CD4-positive, alpha-beta T cell treated with Interleukin-1 beta for 1 hour (primary cell): ENCODE measurements at places on chromosomes 13 and 19.

DNA sequence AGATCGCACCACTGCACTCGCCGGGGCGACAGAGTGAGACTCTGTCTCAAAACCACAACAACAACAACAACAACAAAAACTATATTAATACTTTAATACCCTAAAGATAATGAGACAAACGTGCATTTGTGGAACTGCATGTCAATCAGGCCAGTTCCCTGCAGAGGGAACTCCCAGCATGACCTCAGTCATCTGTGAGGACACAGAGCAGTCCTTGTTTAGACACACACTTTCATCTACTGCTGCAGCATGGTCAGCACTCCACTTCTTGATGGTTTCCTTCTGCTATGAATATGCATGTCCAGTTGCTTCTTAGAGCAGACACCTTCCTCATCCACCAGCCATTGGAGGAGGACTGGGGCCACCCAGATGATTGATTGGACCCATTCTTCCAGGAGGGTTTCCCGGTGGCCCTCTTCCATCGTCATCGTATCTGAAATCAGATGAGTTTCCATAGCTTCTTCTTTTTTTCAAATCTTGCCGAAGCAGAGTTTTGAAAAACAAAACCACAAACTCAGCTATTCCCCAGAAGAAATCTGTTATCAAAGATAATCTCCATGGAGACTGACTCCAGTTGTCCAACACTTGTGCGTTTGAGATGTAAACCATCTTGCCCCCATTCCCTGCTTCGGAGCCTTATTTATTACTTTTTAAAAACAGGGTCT, 26.5 kb downstream of the ZNF607 start:
- no peak for DNase-seq

- no peak for DNase-seq
These were observed 5.3 kb downstream of the ELF1 start for GRCh38 chr13:41013835-41014234.

DNA sequence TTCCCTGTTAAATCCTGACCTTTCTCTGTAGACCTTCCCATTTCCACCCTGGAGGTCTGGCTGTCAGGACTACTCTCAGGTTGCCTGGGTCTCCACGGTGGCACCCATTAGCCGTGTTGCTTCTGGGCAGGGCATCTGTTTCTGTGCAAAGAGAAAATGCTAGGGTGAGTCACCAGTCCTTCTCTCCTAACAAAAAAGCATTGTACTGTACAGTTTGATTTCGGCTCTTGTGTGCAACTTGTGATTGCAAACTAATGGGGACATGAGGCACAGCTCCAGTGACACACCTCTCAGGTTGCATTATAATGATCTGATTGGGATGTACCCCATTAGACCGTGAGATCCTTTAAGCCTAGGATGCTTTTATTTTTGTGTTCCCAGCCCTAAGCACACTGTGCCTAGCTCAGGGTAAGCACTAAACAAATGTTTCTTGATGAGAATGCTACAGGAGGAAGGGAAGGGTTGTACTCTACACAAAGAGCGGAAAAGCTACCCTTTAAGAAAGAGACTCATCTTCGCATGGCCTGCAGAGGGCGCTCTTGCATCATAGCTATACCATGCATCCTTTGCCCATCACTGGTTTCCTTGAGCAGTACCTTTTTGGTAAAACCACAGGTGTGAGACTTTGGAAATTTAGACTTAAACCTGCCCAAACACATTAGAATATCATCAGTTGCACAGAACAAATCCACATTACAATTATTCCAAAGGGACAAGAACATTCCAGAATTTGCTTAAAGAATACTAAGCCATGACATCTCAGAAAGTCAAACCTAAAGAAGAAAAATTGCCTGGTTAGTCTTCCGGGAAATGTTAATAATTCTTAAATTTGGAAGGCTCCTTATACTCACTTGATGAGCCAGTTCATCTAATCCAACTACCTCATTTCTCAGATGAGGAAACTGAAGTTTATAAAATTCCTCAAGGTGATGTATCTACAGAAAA, 20.3 kb upstream of the TRIM13 start:
- DNase-seq, result peak; percentile 78

DNA sequence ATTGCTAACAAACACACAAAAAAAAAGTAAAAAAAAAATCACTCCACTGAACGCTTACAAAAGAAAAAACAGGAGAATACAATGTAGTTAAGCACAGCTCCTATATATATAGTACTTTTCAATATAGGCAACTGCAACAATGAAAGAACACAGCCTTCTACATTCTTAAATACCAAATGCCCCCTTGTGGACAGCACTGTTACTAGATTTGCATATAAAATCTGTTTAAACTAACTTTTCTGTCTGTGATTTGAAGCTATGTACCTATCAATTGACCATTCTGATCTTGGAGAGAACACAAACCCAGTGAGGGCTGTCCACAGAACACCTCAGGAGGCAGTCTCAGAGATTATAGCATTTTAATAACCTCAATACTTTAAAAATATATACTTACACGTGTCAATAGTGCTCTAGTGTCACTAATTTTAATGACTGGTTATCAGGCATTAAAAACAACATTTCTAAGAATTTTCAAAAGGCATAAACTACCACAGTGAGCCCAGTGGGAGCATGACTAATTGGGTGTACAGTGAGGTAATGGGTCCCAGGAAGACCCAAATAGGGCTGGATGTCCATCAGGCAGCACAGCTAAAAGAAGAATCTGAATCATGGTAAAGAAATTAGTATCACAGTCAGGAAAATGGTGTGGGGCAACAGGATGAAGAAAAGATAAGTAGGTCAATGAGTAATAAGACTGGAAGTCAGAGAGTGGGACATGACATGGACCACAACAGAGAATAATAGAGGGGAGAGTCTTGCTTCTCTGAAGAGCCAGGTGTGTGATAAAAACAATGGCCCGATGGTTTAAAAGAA, 22.2 kb downstream of the CCDC169 start:
- peak; percentile 5 for DNase-seq

DNA sequence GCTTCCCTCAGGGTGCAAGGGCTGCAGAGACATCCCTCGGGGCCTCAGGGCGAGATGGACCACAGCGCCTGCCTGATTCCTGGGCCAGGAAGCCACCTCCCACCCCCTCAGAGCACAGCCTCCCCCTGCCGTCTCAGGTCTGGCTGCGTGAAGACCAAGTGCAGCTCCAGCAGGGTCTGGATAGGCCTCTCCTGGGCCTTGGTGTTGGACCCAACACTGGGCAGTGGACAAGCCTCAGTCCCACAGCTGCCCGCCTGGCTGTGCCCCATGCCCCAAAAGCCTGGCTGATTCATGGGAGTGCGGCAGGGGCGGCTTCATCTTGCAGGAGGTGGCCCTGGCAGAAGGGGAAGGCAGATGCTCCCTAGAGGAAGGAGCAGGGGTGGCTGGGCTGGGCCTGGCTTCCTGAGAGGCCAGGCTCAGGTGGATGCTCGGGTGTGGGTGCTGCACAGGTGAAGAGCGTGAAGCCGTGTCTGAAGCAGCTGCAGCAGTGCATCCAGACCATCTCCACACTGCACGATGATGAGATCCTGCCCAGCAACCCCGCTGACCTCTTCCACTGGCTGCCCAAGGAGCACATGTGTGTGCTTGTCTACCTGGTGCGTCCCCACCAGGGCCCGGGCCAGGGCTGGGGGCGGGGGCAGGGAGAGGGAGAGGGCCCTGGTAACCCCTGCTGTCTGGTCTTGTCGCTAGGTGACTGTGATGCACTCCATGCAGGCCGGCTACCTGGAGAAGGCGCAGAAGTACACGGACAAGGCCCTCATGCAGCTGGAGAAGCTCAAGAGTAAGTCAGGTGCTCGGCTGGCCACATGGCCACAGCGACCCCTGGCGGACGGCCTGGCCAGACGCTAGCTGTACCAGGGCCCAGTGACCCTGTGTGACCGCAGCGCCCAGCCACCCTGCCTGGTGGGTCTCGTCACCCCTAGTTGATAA, 21.7 kb downstream of the MAU2 start:
- DNase-seq, result no peak

DNA sequence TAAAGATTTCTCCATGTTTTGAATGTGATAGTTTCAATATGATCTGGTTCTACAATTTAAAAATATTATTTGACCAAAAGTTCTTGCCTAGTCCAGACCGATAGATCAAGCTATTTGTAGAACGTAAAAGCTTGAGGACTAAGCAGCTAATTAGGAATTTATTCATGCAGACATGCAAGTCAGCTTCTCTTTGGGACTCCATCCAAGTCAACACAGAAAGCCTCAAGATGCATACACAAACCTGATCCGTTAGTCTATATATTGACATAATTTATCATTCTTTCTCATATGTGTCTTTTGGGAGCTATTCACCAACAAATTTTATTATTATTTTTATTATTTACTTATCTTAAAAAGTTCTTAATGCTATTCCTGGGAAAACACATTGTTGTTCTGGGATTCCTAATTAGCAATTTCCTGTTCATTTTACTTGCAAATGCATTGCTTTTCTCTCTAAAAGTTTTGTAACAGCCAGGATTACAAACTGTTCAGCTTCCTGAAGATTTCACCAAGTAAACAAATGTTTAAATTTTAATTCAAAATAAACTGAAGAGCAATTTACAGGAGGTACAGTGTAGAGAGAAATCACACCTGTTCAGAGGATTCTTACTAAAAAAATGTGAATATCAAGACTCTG, 375.3 kb downstream of the GPC5 start:
- DNase-seq, result no peak

GRCh38 chr19:55179606-55180484, at the start of gene SYT5:
SYT5 (minus strand) TSS chr19:55180289; CDS start chr19:55179041, 1,248 bp downstream.
- DNase-seq, result peak; percentile 65

DNA sequence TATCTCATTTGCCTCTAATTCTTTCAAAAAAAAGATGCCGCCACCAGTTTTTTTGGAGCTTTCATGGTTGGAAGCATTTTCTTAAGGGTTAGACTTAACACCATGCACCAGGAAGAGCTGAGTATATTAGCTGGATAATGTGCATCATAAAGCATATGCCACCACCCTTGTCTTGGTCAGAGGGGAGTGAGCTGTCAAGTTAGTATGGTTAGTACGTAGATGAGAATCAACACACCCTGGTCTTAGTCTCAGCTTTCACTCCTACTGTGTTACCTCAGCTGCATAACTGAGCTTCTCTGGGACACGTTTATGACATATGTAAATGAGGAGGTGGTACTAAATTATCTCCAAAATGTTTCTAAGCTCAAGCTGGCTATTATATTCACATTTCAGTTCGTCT, 415.6 kb downstream of the DCT start:
- no peak for DNase-seq

DNA sequence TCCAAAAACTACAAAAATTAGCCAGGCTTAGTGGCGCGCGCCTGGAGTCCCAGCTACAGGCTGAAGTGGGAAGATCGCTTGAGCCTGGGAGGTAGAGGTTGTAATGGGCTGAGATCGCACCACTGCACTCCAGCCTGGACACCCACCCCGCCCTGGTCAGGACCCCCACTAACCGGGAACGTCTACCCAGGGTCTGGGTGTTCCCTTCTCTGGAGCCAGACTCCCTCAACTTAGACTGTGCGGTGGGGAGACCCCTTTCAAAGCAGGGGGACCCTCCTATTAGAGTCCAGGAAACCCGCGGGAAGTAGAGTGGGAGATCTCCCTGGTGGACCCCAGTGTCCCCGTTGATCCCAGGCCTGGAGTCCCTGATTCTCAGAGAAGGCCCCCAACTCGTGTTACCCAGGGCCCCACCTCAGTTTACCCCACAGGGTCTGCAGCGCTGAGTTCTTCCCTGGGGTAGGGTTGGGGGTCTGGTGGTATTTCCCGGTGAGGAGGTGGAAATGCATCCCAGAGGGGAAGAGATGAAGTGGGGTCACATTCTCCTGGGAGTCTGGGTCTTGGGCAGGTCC, 6.1 kb upstream of the ARRDC2 start:
- DNase-seq, result no peak

DNA sequence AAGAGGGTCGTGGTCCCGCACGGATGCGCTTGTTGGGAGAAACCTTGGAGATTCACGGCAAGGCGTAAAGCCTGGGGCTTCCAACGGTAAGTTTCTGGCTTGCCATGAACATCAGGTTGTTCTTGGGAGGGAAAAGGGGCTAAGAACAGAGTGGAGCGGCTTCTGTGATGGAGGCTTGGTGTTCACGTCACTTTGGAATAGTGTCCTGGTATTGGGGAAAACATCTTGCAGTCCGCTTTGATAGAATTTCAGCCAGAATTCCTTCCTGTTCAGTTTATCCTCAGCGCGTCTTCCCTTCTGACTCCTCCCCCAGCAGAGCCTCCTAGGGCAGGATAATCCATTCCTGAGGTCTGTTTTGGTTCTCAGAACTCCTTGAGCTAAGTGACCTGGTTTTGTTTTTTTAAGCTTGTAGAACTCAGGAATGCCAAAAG, 2.0 kb downstream of the KCTD15 start:
- DNase-seq, result no peak

- no peak for DNase-seq
These were observed 1.8 kb upstream of the SHD start for GRCh38 chr19:4277191-4277696.
